Forelimb muscle (tissue), 1 donor: ENCODE measurements at places on chromosomes 5 and 9. TPM values are rescaled to one million over a fixed set of nuclear protein-coding genes. Genes with fewer than 3 reads are reported as not detected.

Gene DNAI1
- polyA plus RNA-seq = 0.24 TPM

Gene CDKN2A
- 0.30 TPM for polyA plus RNA-seq

Gene IL9
- not detected for polyA plus RNA-seq

DNA sequence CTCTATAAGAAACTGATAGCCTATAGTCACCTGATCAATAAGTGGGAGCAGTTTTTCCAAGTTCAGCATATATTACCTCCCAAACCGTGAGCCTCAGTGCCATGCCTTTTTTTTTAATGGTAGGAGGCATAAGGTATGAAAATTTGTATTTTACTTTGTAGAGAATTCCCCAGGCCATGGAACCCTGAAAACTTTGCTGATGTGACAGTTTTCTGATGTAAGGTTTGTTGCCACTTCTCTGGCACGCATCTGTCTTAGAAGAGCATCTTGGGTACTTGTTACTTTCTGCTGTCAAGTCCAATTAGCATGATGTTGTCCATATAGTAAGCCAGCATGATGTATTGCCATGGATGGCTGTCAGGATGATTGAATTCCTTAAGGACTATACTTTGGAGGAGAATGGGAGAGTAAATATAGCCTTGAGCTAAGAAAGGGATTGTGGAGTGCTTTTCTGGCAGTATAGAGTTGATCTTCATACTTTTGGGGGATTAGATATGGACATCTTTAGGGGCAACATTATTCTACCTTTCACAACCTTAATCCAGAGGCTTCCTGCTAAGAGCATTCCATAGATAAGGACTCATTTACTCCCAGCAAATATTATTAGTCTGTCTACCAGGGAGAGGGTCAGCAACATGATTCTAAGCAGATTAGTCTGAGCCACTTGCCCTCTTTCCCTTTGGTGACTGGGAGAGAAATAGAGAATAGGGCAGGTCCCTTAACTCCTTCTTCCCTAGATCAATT, 389.6 kb downstream of the YTHDC2 start:
- no peak for DNase-seq

DNA sequence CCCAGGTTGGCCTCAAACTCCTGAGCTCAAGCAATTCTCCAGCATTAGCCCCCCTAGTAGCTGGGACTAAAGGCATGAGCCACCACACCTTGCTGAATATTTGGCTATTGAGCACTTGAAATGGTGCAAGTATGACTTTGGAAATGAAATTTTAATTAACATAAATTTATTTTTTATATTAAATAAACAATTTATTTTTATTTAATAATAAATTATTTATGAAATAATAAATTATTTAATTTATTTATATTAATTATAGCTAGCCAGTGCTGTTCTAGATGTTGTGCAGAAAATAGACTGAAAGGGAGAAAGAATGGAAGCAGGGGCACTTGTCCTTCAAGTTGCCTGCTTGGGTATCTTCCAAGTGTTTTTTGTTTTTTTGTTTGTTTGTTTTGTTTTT, 40.0 kb upstream of the CTNNA1 start:
- DNase-seq = no peak

- DNase-seq = no peak
Observed at GRCh38 chr9:8012986-8013385, 213.4 kb upstream of the DMAC1 start.

DNA sequence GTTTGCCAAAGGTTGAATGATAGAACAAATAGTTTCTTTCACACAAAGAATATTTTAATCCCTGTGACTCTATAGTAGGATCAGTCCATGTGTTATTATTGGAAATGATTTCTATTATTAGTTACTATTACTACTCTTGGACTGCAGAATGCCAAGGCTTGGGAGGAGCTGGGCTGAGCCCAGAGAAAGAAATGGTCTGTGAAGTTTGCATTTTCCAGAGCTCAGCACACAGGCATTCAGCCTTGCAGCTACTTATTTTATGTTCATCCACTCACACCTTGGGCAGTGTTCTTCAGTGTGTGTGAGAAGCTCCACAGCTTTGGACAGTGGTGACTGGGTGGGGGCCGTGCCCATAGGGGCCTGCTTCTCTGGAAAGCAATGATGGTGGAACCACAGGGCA, 583.1 kb downstream of the CCDC171 start:
- DNase-seq = no peak

DNA sequence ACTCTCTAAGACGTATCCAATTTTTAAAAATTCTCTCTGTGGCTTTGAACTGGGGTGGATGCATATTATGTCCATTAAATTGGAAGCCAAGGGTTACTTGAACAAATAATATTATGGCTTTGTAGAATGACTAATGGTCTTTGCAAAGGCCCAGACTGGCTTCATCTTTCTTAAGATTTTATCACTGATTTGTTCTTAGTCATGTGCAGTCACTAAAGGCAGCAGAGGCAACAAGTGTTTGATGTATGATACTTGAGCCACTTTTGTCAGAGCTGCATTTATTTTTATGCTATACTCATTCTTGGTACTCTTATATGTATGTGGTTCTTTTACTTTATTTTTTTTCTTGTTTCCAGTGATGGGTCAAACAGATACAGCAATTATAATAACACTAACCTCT, 152.2 kb downstream of the NR2F1-AS1 start:
- DNase-seq = no peak

DNA sequence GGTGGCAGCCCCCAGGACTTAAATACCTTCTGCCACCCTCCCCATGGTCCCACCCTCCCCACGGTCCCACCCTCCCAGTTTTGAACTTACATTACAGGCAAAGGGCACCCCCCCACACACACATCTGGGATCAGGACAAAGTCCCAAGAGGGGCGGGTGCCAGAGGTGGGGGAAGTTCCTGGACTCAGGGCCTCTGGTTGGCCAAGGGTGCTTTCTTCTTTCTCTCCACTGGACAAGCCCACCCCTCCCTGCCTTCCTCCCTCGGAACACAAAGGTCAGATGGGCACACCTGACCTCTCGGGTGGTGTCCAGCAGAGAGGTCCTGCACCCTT, 19.1 kb upstream of the RALGDS start:
- no peak for DNase-seq

DNA sequence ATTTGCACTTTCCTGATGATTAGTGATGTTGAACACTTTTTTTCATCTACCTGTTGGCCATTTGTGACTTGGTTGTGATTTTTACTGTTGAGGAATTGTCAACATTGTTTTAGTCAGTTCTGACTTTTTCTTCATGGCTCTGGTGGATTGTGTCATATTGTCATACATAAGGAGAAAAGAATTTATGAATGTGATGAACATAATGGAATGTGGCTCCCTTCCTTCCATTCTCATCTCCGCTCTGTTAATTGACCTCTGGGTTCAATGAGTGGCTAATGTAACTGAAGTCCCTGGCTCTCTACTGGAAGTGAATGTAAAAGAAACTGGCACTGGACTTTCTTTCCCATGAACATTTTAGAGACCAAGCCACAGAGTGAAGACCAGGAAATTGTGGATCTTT, 49.2 kb downstream of the KIAA1958 start:
- no peak for DNase-seq

DNA sequence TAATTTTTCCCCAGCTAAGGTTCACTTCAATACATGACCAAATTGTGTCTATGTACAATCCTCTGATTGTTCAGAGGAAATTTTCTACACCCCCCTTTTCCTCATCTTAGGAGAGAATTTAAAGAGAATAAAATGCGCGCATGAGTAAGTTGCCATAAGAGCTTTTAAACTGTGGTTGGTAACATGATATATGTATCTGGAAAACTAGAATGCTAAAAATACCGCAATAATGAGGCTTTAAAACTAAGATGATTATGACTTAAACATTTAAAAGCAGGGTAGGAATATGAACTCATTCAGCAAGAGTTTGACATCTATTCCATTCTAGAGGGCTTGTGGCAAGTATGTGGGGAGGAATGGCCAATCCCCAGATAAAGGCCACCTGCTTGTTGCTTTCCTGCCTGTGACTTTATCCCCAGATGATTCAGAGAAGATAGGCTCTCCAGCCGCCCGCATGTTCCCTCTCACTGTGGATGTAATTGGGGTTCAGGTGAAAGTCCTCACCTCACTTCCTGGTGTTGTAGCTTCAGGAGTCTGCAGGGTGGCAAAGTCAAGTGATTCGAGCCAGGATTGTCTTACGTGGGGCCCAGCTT, 26.5 kb upstream of the BASP1 start:
- DNase-seq = no peak
